Activated naive CD8-positive, alpha-beta T cell treated with anti-CD3 and anti-CD28 coated beads for 36 hours (primary cell): ENCODE measurements at places on chromosomes 6 and 20.

DNA sequence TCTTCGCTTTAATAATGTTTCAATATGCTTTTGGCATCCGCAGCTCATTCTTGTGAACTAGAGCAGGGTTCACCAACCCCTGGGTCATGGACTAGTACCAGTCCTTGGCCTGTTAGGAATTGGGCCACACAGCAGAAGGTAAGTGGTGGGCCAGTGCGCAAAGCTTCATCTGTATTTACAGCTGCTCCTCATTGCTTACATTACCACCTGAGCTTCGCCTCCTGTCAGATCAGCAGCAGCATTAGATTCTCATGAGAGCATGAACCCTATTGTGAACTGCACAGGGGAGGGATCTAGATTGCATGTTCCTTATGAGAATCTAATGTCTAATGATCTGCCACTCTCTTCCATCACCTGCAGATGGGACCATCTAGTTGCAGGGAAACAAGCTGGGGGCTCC, 75.5 kb upstream of the GGTLC1 start:
- no peak for DNase-seq

- DNase-seq = no peak
Measured at GRCh38 chr20:6012179-6012578, 41.7 kb downstream of the LRRN4 start.

GRCh38 chr20:57049296-57049695, 217.1 kb downstream of the BMP7 start:
- no peak for DNase-seq

GRCh38 chr6:74070091-74070490, 374.1 kb downstream of the CD109 start:
- no peak for DNase-seq

GRCh38 chr20:661474-662270, 8.7 kb upstream of the SRXN1 start:
- DNase-seq = no peak

- no peak for DNase-seq
Measured at GRCh38 chr6:99560668-99561067, 7.8 kb downstream of the CCNC start.

GRCh38 chr20:41467220-41467619, 100.6 kb upstream of the EMILIN3 start:
- DNase-seq = no peak

DNA sequence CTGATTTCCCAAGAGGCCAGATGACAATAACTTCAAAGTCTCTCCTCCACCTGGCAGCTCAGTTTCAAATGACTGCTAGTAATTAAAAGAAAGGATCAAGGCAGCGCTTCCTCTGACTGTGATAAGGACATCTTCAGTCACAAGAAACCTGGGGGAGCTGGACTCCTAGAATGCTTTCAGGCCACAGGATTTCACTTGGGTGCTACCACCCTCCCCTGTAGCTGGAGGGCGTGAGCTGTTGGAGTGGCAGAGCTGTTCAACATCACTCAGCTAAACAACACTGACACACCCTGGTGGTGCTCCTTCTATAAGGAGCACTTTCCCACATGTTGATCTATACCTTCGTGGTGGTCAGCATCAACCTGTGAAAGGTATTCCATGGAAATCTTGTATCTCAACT, 2.2 kb upstream of the CNR1 start:
- no peak for DNase-seq

GRCh38 chr6:6392214-6393068, 72.0 kb upstream of the F13A1 start:
- no peak for DNase-seq

DNA sequence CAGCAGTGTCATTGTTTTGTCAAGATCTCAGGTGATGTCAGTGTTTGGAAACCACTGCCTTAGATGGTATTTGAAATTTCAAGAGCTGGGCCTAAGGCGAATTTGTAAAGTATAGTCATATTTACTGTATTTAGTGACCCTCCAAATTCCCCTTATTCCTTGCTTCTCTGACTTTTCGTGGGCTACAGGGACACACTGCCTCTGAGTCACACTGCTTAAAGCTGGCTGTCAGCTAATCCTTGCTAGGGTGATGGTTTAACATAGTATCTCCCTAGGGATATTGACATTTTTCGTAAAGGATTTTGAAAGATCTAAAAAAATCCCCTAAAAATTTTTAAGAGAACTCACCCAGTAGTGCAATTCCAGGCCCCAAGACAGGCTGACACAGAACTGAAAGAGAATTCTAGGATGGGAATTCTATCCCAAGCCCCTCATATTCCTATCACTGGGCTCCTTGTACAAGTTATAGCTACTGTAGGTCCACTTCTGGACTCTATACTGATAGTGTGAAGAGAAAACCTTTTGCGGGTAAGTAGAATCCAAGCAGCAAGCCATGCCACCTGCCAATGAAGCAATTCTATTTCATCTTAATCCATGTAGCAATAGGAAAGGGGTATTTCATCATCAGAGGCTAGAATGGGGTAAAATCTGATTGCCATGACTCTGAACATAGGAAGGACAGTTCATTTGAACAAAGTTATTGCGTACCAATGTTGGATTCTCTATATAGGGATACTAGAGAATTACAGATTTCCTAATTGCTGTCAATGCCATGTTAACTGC, 4.3 kb downstream of the BMP6 start:
- DNase-seq = no peak

DNA sequence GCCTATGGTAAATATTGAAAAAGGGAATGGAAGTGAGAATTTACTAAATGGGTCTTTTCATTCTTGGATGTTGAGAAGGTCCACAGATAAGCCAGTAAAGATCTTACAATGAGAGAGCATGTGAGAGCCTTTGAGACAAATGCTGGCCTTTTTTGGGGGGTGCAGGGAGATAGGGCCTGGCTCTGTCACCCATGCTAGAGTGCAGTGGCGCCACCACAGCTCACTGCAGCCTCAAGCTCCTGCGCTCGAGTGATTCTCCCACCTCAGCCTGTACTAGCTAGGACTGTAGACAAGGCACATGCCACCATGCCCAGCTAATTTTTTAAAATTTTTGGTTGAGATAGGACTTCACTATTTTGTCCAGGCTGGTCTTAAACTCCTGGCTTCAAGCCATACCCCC, 63.2 kb upstream of the TMEM181 start:
- no peak for DNase-seq

DNA sequence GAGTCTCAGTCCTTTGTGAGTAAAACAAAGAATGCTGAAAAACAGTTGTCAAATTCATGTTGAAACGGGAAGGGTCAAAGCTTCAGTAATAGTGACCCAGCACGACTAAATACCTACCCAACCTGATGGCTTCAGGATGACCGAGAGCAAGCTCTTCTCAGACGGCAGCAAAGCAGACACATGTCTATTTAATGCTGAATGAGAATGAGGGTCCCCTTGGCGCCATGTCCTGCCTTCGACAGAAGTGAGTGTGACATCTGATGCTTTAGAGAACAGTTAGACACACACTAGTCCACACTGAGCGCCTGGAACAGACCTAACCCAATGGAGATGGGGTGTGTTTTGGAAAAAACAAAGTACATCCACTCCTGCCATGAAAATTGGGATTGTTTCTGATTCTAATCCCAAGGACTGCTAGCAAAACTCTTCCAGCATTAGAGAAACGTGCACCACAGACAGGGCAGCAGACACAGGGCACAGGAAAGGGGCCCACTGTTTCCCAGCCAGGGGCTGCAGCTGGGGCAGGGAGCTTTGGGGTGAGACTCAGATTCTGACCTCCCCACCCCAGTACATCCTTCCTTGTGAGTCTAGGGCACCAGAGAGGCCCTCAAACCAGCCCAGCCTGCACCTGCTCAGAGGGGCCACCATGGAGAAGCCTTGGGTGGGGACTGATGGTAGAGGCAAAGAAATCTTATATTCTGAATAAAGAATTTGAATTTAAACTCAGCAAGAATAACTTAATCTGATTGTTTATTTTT, 76.5 kb downstream of the C6orf118 start:
- DNase-seq = no peak

DNA sequence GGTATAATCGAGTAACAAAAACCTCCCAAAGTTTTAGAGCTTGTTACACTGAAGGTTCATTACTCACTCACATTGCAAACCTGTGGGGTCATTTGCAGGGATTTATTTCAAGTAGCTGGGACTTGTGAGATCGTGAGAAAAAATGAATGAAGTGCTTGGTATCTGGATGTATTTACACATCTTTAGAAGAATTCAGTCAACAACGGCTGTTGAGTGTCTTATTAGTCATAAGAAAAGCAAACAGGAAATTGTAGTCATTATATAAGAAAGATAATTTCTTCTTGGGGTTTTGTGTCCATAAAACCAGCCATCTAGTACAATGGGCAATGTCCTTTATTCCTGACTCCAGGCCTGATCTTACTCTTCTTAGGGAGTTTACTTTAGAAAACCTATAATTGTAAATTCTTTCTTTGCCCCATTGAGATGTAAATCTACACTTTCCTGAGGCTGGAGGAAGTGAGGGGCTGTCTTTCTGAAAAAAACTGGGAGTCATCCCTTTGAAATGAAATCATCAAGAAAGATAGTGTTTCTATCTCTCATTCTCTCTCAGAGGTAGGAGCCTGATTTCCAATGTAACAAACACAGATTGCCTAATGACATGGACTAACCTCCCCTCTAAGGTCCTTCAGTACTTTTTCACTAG, 202.5 kb upstream of the ASCC3 start:
- no peak for DNase-seq

GRCh38 chr6:12869816-12870432, 153.4 kb downstream of the PHACTR1 start:
- no peak for DNase-seq

GRCh38 chr20:48898896-48899530, 22.5 kb upstream of the ARFGEF2 start:
- DNase-seq = no peak

- DNase-seq = no peak
Measured at GRCh38 chr6:53437557-53438202, 88.9 kb upstream of the ELOVL5 start.

DNA sequence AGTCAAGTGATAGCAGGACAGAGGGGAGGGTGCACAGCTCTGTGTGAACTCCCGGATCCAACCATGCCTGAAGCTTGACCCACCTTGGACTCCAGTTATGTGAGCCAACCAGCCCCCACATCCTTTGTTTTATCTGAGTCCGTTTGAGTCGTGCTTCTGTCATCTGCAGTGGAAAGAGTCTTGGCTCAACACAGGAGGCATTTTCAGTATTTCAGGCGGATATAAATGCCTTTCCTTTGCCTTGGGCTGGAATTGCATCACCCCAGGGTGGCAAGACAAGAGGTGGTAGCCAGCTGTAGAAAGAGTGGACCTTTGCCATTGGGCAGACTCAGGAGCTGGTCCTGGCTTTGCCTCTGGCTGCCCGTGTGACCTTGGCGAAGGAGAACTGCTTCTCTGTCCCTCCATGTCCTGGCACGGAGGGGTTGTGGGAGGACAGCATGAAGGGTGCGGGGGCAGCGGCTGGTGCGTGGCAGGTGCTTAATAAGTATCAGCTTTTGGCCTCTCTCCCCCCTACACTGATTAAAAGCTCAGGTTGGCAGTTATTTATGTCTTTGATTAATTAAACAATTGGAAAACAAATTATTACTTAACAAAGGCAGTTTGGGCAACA, 42.6 kb upstream of the APCDD1L start:
- no peak for DNase-seq

GRCh38 chr6:85684809-85685171, 42.1 kb upstream of the SYNCRIP start:
- no peak for DNase-seq
